ENCODE measurements at places on chromosomes 3 and 15. TPM values are rescaled to one million over a fixed set of nuclear protein-coding genes. Genes with fewer than 3 reads are reported as not detected.
A peak's percentile ranks its signal among the peaks of the same experiment; 100 is the strongest.

TRIM59 gene
- polyA plus RNA-seq, result 29.4 TPM

RPS27L gene
- 165 TPM for polyA plus RNA-seq

C3orf22 gene
- not detected for polyA plus RNA-seq

ARRDC4 gene
- 1.8 TPM for polyA plus RNA-seq

MYD88 gene
- polyA plus RNA-seq, result 82.4 TPM

GRCh38 chr3:23979569-23979968, 34.5 kb downstream of the NR1D2 start:
- no peak overlapping the region for H3K4me3 ChIP-seq
- H3K27me3 ChIP-seq, result no peaks in the 10 kb centered on the region
- no peak for DNase-seq
- H3K36me3 ChIP-seq, result peaks cover 15% of the 10 kb centered on the region
- no peak overlapping the region for H3K27ac ChIP-seq

DNA sequence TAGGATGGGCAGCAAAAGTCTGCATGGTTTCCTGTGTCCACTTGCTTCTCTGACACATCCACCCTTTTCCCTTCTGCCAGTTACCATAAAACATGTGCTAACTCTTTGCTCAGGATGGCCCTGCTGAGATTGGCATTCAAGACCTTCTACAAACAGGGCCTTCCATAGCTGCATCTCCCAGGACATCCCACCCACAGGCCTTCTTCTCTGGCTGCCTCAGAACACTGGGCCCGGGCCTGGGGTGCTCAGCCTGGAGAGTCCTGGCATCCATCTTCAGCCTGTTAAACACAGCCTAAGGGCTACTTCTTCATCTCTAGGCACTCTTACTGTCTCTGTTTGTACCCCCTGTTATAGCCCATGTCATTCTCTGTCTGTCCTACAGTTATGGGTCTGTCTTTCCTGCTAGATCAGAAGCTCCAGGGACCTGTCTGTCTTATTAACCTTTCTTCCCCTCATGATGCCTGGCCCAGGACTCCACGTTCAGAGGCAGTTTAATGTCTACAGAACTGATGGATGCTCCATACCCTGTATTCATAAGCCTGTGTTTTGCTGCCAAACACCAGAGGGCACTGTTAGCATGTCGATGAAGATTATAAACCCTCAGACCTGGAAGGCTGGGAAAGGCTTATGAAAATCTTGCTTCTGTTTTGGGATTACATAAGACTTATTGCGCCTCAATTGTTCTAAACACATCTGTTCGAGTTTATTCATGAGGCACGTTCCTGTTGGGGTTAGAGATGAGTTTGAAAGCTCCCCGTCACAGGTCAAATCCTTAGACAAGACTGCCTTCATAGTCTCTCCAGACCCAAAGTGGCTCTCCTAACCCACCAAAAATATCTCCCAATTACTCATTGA, 16.5 kb downstream of the SEMA3G start:
- H3K27me3 ChIP-seq, result no peaks in the 10 kb centered on the region
- DNase-seq, result no peak

GRCh38 chr3:46299608-46300460, 54.1 kb upstream of the CCR2 start:
- H3K4me1 ChIP-seq, result peaks cover 59% of the 10 kb centered on the region
- no peaks in the 10 kb centered on the region for H3K27me3 ChIP-seq
- peak overlapping the region; percentile 1 for H3K27ac ChIP-seq
- peak; percentile 39 for DNase-seq
- H3K4me3 ChIP-seq, result peak overlapping the region; percentile 80

DNA sequence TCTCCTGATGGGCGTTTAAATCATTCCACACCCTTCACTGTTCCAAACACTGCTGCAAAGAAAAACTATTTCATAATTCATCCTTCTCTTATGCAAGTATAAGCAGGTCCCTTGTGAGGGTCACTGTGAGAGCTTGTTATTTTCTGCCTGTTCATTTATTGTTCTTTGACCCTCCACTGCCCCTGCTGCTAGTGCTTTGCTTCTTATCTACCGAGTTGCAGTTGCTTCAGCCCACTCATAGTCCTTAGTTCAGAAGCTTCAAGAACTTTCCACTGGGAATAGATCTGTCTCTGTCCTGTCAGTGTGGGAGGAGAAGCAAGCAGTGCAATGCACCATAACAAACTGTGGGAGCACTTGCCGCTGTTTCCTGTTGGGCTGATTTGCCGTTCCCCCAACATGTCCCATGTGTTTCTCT, 39.8 kb downstream of the RIOX2 start:
- H3K27ac ChIP-seq, result no peak overlapping the region
- no peak for DNase-seq

- no peaks in the 10 kb centered on the region for H3K27me3 ChIP-seq
- H3K4me1 ChIP-seq, result peaks cover 35% of the 10 kb centered on the region
- peak overlapping the region; percentile 86 for H3K4me3 ChIP-seq
- DNase-seq, result no peak
Observed at GRCh38 chr15:64990168-64990470, 405 bp upstream of the SPG21 start.

DNA sequence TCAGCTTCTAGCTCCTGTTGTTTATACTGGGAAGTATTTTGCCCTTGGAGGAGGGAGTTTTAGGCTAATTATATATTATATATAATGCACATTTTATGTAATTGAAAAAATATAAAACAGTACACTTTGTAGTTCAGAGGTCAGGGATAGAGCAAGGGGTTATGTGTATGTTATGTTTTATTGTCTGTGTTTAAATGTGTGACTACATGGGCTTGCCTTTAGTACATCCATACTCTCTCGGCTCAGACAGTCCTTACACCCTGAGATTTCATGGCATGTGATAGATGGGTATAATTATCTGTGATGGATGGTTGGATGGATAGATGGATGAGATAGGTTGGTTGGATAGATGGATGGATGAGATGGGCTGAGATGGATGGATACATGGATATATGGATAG, 17.4 kb upstream of the ST3GAL6 start:
- no peak for DNase-seq
- no peaks in the 10 kb centered on the region for H3K36me3 ChIP-seq
- H3K4me3 ChIP-seq, result no peak overlapping the region
- H3K4me1 ChIP-seq, result no peaks in the 10 kb centered on the region
- no peak overlapping the region for H3K27ac ChIP-seq

DNA sequence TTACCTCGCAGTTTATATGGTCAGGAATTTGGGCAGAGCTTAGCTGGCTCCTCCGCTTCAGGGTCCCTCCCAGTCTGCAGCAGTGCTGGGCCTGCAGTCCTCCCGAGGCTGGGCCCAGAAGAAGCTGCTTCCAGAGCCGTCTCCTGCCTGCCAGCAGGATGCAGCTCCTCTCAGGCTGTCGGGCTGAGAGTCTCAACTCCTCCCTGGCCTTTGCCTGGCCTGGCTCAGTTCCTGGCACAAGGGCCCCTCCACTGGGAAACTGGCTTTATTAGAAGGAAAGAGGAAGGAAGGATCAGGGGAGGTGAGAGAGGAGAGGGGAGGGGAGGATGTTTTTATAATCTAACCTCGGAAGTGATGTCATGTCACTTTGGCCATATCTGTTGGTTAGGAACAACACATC, 72.8 kb downstream of the GABRG3 start:
- no peak overlapping the region for H3K4me3 ChIP-seq
- H3K27ac ChIP-seq, result no peak overlapping the region
- no peaks in the 10 kb centered on the region for H3K36me3 ChIP-seq

DNA sequence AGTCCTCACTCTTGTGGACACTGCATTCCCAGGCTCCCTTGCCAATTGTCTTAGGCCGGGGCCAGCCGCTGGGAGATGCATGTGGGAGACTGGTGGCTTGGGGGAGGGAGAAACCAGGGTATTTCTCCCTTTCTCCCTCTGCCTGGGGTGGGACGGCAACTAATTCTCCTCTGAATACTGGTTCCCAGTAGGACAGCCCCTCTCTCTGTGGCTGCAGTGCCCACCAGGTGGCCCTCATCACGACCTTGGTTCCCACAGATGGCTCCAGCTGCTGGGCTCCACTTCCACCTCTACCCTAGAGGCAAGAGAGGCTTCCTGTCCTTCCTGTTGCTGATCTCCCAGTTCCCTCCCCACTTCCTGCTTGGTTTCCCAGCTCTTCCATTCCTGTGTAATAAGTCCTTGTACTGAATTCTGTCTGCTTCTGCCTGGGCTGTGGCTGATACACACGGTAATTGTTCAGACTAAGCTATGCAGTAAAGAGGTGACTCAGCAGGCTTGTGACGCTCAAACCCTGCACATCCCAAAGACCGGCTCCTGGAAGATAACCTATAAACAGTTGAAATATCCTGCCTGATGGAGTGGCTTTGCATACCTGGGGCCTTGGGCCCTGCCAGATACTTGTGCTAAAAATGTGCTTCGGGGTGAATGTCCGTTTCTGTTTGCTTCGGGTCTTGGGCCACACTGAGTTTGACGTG, 20.4 kb upstream of the COPG1 start:
- no peak overlapping the region for H3K27ac ChIP-seq
- H3K4me1 ChIP-seq, result peaks cover 33% of the 10 kb centered on the region
- no peak overlapping the region for H3K4me3 ChIP-seq

- no peak overlapping the region for H3K27ac ChIP-seq
- DNase-seq, result no peak
- H3K27me3 ChIP-seq, result no peaks in the 10 kb centered on the region
- H3K4me1 ChIP-seq, result no peaks in the 10 kb centered on the region
- no peak overlapping the region for H3K4me3 ChIP-seq
- H3K36me3 ChIP-seq, result no peaks in the 10 kb centered on the region
Observed at GRCh38 chr3:169083885-169084284, 579.6 kb downstream of the MECOM start.

GRCh38 chr3:61060411-61060861, 190.8 kb downstream of the FHIT start:
- no peaks in the 10 kb centered on the region for H3K27me3 ChIP-seq
- DNase-seq, result no peak
- H3K27ac ChIP-seq, result no peak overlapping the region
- no peaks in the 10 kb centered on the region for H3K4me1 ChIP-seq

Measured in naive B cell (primary cell).